ENCODE measurements at places on chromosomes 3 and 15.

- no peak for DNase-seq
Measured at GRCh38 chr3:14803101-14803980, 15.4 kb upstream of the FGD5 start.

GRCh38 chr3:141870091-141870687 lies 6.3 kb upstream of the ATP1B3 start:
- DNase-seq = no peak

- DNase-seq = no peak
Measured at GRCh38 chr3:61805510-61806080, 244.2 kb downstream of the PTPRG start.

GRCh38 chr3:13686367-13687160 lies 137.6 kb downstream of the FBLN2 start:
- DNase-seq = no peak

All from NCI-H510A (cell line).